Stimulated activated effector memory CD8-positive, alpha-beta T cell treated with anti-CD3 and anti-CD28 coated beads, Interleukin-12 subunit alpha, Interleukin-12 subunit beta, amount 100 ng/mL, for 72 hours (primary cell): ENCODE measurements at places on chromosomes 16 and 17.

DNA sequence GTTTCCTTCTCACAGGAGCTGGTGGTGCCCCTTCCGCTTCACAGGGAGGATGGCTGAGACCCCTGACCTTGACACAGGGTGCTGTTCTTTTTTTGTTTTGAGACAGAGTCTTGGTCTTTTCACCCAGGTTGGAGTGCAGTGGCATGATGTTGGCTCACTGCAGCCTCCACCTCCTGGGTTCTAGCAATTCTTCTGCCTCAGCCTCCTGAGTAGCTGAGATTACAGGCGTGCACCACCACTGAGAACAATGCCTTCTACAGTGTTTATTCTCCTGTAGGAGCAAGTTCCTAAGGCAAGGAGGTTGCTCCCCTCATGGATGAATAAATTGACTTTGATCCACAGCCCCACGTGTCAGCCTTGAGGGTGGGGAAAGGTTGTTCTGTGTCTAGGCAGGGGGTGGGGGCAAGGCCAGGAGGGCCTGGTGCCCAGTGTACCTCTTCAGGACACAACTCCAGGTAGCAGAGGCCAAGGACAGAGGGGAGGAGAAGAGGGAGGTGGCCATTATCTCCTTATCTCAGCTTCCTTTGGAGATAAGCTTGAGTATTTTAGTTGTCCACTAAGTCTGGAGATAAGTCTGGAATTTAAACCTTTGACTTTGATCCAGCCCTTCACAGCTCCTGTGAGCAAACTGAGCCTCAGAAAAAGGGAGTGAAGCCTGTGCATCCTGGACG is 159.4 kb downstream of the SEC14L1 start:
- no peak for DNase-seq

GRCh38 chr17:1890758-1891450 is 61.1 kb downstream of the RPA1 start:
- DNase-seq, result peak; percentile 61

GRCh38 chr16:86363836-86364618 is 146.3 kb upstream of the FOXF1 start:
- no peak for DNase-seq

DNA sequence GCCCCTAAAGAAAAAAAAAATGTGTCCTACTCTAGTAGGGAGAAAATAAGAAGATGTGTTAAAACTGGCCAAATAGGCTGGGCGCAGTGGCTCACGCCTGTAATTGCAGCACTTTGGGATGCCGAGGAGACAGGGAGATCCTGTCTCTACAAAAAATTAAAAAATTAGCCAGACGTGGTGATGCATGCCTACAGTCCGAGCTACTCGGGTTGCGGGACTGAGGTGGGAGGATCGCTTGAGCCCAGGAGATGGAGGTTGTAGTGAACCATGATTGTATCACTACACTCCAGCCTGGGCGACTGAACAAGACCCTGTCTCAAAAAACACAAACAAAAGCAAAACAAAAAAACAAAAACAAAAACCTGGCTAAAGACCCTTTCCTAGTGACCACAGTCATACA is 15.9 kb downstream of the ZFHX3 start:
- DNase-seq, result no peak

DNA sequence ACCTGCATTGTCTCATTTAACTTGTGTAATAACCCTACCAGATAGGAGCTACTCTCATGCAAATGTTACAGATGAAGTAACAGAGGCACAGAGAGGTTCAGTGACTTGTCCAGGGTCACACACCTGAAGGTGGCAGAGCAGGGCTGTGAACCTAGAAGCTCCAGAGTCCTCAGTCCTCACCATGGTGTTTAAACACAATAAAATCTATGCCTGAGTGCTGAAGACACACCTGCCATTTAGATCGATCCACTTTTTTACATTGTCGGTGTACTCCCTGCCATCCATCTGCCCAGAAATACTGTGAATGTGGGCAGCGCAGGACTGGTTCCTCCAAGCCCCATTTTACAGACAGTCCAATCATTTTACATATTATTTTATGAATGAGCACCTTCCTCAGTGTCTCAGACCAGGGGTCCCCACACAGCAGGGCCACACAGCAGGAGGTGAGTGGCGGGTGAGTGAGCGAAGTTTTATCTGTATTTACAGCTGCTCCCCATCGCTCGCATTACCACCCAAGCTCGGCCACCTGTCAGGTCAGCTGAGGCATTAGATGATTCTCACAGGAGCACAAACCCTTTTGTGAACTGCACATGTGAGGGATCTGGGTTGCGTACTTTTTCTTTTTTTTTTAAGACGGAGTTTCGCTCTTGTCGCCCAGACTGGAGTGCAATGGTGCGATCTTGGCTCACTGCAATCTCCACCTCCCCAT is 5.6 kb downstream of the IL4R start:
- no peak for DNase-seq

GRCh38 chr16:4178468-4179010 is 62.3 kb upstream of the ADCY9 start:
- no peak for DNase-seq

- no peak for DNase-seq
Observed at GRCh38 chr16:74455213-74455612, 33.9 kb upstream of the CLEC18B start.

DNA sequence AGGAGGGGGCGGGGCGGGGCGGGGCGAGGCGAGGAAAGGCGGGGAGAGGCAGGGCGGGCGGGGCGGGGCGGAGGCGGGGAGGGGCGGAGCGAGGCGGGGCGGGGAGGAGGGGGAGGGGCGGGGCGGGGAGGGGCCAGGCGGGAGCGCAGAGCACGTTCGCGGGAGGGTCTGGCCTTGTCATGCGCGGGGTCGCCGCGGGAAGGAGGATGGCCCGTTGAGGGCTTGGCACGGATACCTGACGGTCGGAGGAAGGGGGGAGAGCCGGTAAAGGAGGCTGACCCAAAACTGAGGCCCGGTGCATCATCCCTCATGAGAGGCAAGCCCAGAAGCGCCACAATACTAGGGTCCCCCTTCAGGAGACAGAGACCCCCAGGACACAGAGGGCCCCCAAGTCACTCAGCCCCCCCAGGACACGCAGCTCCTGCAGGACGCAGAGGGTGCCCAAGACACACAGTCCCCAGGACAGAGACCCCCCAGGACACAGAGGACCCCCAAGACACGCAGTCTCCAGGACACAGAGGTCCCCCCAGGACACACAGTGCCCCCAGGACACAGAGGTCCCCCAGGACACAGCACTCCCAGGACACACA is 593 bp upstream of the WDR45B start:
- DNase-seq, result peak; percentile 78

DNA sequence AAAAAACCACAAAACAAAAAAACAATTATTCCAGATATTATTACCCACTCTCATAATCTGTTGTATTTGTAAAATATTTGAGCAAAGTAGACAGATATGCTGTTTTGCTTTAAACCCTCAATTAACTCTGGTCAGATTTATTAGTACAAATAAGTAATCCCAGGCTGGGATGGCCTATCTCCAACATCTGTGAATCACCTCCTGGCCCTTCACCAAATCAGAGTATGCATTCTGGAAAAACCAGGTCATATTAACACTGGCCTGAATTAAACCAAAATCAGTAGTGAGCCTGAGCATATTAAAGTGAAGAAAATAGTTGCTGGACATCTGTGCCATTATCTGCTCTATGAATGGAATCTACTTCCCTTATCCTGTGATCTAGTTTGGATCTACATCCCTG is 41.0 kb downstream of the STAT3 start:
- no peak for DNase-seq

- no peak for DNase-seq
Observed at GRCh38 chr17:42791948-42792347, 6.6 kb downstream of the COA3 start.

GRCh38 chr17:61492759-61493526 is 40.7 kb downstream of the TBX4 start:
- no peak for DNase-seq

- no peak for DNase-seq
Observed at GRCh38 chr17:50935221-50935995, 69.3 kb upstream of the TOB1 start.

GRCh38 chr16:62760398-62760797 is 724.2 kb upstream of the CDH8 start:
- DNase-seq, result no peak

GRCh38 chr17:68534695-68535088 is 22.5 kb downstream of the PRKAR1A start:
- DNase-seq, result no peak

DNA sequence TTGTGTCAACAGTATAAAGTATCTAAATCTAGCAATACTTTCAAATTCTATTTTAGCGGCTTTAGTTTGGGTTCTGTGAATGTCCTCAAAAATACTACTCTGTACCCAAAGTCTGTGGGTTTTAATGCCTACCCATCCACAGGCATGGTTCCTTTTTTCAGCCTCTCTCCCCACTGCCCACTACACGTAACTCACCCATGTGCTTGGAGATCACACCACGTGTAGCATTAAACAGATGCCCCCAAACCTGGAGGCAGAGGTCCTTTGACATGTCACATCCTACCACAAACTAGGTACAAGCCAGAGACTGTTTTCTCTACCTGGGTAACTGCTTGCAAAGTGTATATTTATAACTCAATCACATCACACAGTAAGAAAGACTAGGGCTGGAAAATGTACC is 5.4 kb downstream of the DYNC1LI2 start:
- DNase-seq, result no peak

DNA sequence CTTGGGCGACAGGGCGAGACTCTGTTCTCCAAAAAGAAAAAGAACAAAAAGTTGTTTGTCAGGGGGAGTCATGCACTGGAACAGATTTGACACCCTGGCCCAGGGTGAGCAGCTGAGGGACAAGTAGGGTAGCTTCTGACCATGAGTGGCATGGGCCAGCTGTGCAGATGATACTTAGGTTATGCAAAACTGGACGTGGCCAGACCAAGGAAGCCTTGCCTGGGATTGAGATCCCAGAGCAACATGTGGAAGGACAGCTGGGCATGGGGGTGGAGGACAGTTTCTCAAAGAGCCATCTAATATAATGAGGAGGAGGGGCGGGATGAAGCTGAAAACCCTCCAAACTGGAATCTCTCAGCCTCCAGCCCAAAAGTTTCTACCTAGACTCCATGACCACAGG is 19.6 kb upstream of the SLC35B1 start:
- no peak for DNase-seq

- no peak for DNase-seq
Observed at GRCh38 chr16:87556941-87557459, 45.3 kb upstream of the JPH3 start.

GRCh38 chr16:54923055-54923473 is 7.6 kb upstream of the IRX5 start:
- DNase-seq, result no peak

DNA sequence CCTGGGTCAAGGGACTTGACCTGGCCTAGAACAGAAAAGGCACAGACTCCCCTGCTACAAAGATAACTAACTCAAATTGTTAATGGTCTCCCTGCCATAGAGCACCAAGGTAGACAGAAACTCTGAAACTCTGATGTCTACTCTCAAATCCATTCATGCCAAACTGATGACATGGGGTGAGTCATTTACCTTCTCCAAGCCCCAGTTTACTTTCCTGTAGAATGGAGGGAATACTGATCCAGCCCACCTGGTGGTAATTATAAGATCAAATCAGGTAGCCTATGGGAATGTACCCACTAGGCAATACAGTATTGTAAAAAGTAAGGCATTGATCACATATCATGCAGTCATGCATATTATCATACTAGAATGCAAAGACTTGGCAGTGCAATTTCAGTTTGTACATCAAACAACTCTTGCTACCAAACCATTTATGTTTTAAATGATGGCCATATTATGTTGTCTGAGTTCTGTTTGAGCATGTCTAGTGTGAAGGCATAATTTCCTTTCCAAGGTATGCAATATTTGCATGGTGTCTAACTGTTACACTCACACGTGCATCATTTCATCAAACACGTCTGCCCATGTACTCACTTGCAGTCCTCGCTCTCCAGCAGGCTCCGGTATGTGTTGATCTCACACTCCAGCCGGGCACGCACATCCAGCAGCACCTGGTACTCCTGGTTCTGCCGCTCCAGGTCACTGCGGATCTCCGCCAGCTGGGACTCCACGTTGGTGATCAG is 3.0 kb downstream of the KRT31 start:
- no peak for DNase-seq

DNA sequence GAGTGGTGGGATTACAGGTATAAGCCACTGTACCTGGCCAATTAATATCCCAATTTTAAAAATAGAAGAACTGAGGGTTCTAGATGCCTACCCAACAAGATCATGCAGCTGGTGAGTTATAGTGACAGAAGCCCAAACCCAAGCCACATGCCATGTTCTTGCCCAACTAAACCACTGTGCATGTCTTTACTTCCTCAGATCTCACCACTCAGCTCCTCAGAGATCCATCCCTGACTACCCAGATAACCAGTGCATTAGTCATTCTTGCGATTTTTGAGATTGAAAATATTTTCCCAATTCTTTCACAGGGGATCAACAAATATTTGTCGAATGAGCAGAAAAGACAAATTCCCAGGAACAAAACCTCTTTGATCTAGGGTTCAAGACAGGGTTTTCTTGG is 303.1 kb downstream of the CBLN1 start:
- no peak for DNase-seq

DNA sequence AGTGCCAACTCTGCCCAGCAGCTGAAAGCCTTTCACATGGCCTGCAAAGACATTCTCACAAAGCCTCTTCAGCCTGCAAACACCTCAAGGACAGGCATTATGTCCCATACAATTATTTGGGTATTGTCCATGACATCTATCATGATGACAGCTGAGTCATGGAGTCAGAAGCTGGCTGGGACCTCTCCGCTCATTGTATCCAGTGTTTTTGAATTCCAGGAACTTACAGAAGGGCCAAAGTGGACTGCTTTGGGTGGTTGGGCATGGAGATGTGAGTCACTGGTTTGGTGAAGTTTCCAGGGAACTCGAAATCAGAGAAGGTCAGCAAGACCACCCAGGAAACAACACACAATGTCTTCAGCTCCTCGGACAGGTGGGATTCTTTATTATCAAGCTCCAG is 188.6 kb upstream of the CCL2 start:
- no peak for DNase-seq

- no peak for DNase-seq
Observed at GRCh38 chr17:27776882-27777624, 23.3 kb downstream of the NOS2 start.

- DNase-seq, result no peak
Observed at GRCh38 chr17:11719856-11720255, 121.6 kb downstream of the DNAH9 start.

DNA sequence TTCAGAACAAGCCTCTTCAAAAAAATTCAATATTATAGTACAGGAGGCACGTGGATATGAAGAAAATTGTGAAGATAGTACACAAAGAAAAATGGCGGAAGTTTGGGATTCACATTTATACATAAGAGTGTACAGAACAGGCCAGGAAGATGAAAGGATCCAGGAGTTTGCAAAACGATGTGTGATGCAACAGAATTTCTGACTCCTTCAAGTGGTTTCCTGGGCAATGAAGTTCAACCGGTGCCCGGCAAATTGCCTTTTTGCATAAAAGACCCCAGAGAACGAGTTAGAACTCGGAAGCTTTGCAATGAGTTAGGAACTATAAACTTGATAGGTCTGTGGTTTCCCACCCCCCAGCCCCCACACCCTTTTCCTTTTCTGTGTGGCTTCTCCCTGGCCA is 189.1 kb downstream of the SALL1 start:
- no peak for DNase-seq

GRCh38 chr17:81365148-81365600 is 30.1 kb upstream of the BAHCC1 start:
- no peak for DNase-seq
